T-helper 9 cell (primary cell): ENCODE measurements at places on chromosomes 7 and 10.

DNA sequence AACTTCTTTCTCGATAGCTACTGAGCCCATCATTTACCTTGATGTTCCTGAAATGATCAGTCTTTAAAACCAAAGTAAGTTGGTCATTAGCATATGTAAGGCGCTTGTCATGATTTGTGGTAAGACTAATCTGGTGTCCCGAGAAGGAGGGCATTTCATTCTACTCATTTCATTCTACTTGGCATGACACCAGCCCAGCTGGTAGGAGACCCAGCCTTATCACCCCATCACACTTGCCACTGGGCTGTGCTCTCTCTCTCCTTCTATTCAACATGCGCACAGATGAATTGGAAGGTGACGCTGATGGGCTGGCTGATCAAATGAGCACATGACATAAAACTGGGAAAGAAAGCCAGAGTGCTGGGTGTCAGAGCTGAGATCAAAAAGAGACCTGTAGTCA, 65.7 kb downstream of the CRTAC1 start:
- DNase-seq, result no peak

DNA sequence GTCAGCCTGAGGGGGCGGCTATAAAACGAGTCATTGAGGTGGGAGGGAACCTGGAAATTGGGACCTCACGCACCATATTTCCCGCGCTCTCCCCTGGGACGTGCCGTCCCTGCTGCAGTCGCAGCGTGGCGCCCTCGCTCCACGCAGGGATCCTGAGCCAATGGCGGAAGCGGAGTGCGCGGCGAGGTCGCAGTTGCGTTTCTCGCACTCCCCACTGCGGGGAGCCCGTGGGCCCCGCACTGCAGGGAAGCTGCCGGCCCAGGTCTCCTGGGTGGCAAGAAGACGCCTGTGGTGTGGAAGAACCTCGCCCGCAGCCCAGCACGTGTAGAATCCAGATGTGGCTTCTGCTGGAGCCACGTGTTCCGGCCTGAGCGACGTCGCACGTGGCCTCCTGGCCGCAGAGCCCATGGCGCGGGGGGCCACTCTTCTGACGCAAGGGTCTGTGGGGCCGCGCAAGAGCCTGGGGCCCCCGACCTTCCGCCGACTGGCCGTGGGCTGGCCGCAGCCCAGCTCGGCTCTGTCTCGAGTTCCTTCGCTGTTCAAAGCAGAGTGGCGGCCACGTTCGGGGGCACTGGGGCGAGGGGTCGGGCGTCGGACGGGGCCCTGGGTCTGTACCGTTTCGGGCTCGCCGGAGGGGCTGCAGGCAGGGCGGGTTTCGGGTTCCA, 26.4 kb downstream of the HIF1AN start:
- DNase-seq, result peak; percentile 68

GRCh38 chr7:31761646-31762045, 74.6 kb downstream of the PPP1R17 start:
- DNase-seq, result no peak

- DNase-seq, result peak; percentile 23
Observed at GRCh38 chr7:50660040-50660829, 95.0 kb upstream of the DDC start.

DNA sequence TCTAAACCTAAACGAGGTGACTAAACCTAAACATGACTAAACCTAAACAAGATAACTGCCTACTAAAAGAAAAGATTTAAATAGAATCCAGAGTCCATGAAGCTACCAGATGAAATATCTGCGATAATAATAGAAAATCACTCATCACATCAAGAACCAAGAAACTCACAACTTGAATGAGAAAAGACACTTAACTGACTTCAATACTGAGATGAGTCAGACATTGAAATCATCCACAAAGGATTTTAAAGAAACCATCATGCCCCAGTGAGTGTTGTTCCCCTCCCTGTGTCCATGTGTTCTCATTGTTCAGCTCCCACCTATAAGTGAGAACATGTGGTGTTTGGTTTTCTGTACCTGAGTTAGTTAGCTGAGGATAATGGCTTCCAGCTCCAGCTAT, 416.0 kb downstream of the CALN1 start:
- DNase-seq, result no peak

DNA sequence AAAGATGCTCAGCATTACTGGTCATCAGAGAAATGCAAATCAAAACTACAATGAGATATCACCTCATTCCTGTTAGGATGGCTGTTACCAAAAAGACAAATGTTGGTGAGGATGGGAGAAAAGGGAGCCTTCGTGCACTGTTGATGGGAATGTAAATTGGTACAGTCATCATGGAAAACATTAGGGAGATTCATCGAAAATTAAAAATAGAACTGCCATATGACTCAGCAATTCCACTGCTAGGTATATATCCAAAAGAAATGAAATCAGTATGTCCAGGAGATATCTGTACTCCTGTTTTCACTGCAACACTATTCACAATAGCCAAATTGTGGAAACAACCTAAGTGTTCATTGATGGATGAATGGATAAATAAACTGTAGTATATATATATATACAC, 228.1 kb downstream of the ACTR3B start:
- DNase-seq, result no peak

- no peak for DNase-seq
Observed at GRCh38 chr7:108596560-108596959, 26.9 kb downstream of the DNAJB9 start.

GRCh38 chr7:98091061-98091460, 15.6 kb upstream of the LMTK2 start:
- no peak for DNase-seq

DNA sequence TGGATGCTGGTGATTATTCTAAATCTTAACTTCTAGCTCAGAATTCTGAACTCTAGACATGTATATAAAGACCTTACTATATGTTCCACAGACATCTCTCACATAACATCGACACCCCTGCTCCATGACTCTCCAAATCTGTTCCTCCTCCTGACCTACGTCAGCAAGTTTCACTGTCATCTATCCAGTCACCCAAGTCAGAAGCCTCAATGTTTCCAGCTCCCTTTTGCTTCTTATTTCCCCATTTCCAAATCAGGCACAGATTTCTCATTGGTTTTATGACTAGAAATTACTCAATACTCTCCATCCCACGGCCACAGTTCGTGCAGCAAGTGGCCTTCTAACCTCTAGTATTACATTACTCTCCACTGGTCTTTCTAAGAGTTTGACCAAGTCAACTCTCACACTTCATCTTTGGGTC, 28.5 kb downstream of the EPC1 start:
- DNase-seq, result no peak

- DNase-seq, result no peak
Observed at GRCh38 chr10:129868449-129869035, 95.5 kb downstream of the EBF3 start.

DNA sequence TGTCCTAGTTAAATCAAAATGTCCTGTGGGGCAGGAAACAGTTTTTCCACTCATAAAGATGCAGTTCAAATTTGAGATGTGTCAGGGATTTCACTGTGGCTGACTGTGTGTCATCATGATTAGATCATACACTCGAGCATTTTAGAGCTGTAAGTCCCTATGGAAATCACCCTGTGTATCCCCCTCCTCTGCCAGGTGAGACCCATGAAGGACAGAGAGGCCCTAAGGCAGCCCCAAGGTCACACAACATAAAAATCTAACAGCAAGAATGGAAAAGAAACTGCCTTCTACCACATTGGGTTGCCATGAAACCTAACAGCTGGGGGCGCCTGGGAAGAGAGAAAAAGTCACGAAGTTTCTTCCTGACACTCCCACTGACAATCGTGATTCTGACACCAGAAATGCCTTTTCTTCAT, 135.8 kb downstream of the KCNMA1 start:
- DNase-seq, result no peak

- DNase-seq, result no peak
Observed at GRCh38 chr7:112538726-112539255, 58.0 kb downstream of the LSMEM1 start.

DNA sequence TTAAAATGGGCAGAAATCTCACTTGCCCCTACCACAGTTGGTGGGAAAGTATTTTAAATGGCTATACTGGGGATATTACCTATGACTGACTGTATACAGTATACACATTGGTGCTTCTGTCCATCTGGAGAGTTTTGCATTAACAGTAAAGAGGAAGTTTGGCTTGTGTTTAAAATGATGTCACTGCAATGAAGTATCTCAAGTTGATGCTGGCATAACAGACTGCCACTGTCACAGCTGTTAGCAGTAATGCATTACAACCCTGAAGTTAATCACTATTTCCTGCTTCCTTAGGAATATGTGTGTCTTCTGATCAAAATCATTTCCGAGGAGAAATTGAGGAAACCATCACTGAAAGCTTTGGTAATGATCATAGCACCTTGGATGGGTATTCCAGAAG, 1.9 kb downstream of the DKK1 start:
- DNase-seq, result no peak

- DNase-seq, result no peak
Observed at GRCh38 chr7:71776726-71777125, 635.4 kb downstream of the CALN1 start.

GRCh38 chr7:36925691-36926090, 201.4 kb upstream of the AOAH start:
- no peak for DNase-seq

- no peak for DNase-seq
Observed at GRCh38 chr10:78957471-78958039, 111.2 kb upstream of the ZMIZ1 start.

- DNase-seq, result no peak
Observed at GRCh38 chr10:60473557-60473956, 83.9 kb upstream of the ANK3 start.

DNA sequence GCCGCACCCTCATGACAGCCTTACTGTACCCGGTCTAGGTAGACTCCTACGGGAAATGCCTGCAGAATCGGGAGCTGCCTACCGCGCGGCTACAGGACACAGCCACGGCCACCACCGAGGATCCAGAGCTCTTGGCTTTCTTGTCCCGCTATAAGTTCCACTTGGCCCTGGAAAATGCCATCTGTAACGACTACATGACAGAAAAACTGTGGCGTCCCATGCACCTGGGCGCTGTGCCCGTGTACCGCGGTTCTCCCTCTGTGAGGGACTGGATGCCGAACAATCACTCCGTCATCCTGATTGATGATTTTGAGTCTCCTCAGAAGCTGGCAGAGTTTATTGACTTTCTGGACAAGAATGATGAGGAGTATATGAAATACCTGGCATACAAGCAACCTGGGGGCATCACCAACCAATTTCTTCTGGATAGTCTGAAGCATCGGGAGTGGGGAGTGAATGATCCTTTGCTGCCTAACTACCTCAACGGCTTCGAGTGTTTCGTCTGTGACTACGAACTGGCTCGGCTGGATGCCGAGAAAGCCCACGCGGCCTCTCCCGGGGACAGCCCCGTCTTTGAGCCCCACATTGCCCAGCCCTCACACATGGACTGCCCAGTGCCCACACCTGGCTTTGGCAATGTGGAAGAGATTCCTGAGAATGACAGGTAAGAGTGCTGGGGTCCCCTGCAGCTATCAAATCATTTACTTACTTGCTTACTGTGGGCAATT, 8.5 kb upstream of the CHCHD1 start:
- DNase-seq, result no peak

DNA sequence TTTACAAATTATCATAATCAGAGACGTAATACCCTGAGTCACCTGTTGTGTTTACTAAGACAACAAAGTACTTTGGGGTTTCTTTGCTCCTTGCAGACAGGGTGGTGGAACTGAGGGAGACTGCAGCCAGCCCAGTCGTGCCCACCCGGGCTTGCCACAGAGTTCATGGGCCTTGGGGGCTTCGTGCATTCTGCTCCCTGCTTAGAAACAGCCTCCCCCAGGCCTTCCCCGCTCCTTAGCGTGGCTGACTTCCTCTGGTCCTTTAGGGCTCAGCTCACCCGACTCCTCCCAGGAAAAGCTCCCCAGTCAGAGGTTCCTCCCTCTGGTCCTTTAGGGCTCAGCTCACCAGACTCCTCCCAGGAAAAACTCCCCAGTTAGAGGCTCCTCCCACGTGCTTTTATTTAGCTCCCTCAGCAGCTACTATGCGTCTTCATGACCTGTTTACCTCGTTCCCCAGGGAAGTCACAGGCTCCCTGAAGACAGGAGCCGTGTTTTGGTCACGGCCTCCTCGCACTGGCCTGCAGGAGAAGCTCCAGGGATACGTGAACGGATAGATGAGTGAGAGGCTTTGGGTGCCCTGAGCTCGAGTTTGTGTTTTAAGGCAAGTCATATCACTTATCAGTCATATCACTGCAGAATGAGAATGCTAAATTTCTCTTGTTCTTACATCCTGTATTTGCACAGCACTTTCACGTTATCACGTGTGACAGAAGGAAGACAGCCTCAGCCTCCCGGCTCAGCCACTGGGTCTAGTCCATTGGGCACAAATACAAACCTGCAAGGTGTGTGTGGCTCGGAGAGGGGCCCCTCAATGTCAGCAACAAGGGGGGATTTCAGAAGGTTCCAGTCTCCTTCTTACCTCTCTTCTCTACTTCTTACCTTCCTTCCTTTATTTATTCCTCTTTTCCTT, 52.7 kb upstream of the VIPR2 start:
- no peak for DNase-seq

GRCh38 chr10:44399659-44400451, 15.0 kb upstream of the CXCL12 start:
- no peak for DNase-seq

DNA sequence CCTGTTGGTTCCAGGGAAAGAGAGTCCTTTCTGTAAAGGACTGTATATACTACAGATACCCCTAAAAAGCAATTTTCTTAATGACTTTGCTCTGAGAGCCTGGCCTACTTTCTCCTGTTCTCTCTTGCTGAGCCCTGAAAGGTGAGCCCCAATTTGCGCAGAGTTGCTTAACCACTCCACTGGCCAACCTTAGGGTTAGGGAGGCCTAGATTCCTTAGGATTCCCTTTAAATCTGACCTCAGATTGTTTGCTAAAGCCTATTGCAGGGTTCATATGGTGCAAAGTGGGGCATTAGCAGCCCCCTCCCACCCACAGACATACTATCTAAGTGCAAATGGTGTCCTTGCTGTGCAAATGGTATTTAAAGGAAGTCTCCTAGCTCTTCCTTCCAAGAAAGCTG, 164.2 kb downstream of the RNLS start:
- DNase-seq, result no peak

- no peak for DNase-seq
Observed at GRCh38 chr7:112853422-112853821, 63.2 kb upstream of the TMEM168 start.

DNA sequence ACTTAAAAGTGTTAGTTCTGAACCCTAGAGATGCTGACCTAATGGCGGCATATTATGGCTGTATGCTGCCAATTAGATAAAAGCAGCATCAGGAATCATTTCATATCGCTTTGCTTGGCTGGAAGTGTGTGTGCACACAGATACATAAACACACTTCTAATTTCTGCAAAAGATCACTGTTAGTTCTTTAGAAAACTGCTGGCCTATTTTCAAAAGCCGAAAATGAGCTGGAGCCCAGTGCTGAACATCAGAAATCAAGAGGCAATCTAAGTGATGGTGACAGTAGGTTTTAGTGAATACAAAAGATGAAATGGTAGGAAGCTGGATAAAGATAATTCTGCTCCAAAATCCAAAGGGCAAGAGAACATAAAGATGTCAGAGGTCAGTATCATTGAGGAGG, 745.8 kb upstream of the LRRTM3 start:
- DNase-seq, result no peak
